Smooth muscle cell of the pulmonary artery (primary cell): ENCODE measurements at places on chromosomes 3 and 15. TPM values are rescaled to one million over a fixed set of nuclear protein-coding genes. Genes with fewer than 3 reads are reported as not detected.

ANKRD63 gene
- total RNA-seq, result not detected in 2 replicates

ZBED2 gene
- 0.07 TPM in 1 of 2 replicates, not detected in the other for total RNA-seq

OR5K2 gene
- not detected in 2 replicates for total RNA-seq

CA12 gene
- 215 and 359 TPM in 2 replicates for total RNA-seq

IMPG2 gene
- total RNA-seq, result 0.26 and 0.33 TPM in 2 replicates

THRB gene
- 0.83 and 3.9 TPM in 2 replicates for total RNA-seq

PRKCI gene
- total RNA-seq, result 53.5 and 54.9 TPM in 2 replicates

GRK7 gene
- total RNA-seq, result not detected in 2 replicates

LNP1 gene
- 1.6 and 2.9 TPM in 2 replicates for total RNA-seq
